Chondrocyte (in vitro differentiated cells): ENCODE measurements at places on chromosomes 2 and 18. TPM values are rescaled to one million over a fixed set of nuclear protein-coding genes. Genes with fewer than 3 reads are reported as not detected.

DNA sequence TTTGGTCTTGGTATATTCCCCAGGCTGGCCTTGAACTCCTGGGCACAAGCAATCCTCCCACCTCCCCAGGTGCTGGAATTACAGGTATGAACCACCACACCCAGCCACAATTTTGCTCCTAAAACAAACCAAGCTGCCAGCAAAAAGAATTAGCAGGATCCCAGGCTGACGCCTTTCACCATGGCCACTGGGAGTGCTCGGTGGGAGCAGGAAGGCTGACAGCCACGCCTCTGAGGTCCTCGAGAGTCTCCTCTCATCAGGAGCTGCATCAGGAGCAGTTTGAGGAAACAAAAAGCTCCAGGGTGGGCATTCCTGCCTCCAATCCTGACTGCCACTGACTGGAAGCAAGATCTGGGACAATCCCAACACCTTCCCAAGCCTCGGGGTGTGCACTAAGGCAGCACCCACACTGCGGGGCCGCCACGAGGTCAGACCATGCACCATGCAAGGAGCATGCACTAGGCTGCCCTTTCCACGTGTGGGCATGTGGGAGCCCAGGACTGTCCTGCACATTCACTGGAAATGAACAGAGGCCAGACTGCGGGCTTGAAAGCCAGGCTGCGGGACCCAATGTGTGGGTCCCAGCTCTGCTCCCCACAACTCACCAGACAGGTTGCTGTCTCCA lies 51.4 kb downstream of the TFCP2L1 start:
- no peak overlapping the region for H3K4me3 ChIP-seq
- no peaks in the 10 kb centered on the region for H3K36me3 ChIP-seq
- H3K27ac ChIP-seq, result no peak overlapping the region
- peaks cover 3% of the 10 kb centered on the region for H3K4me1 ChIP-seq
- DNase-seq, result peak; percentile 75

GRCh38 chr2:209236377-209236776 lies 187.5 kb upstream of the MAP2 start:
- H3K4me1 ChIP-seq, result no peaks in the 10 kb centered on the region
- no peak overlapping the region for H3K4me3 ChIP-seq
- H3K36me3 ChIP-seq, result no peaks in the 10 kb centered on the region
- no peak for DNase-seq

Gene TLX2
- 0.10 TPM in 1 of 3 replicates, not detected in the others for total RNA-seq

GRCh38 chr18:40534723-40535122 lies 1420.3 kb upstream of the PIK3C3 start:
- DNase-seq, result no peak
- no peak overlapping the region for H3K4me3 ChIP-seq
- H3K27me3 ChIP-seq, result no peaks in the 10 kb centered on the region
